Gastroesophageal sphincter (tissue), 4 donors: ENCODE measurements at places on chromosomes 12 and 14. TPM values are rescaled to one million over a fixed set of nuclear protein-coding genes. Genes with fewer than 3 reads are reported as not detected.

- ATAC-seq = no peak
These were observed 1666.7 kb upstream of the FLRT2 start for GRCh38 chr14:83863042-83863774.

DNA sequence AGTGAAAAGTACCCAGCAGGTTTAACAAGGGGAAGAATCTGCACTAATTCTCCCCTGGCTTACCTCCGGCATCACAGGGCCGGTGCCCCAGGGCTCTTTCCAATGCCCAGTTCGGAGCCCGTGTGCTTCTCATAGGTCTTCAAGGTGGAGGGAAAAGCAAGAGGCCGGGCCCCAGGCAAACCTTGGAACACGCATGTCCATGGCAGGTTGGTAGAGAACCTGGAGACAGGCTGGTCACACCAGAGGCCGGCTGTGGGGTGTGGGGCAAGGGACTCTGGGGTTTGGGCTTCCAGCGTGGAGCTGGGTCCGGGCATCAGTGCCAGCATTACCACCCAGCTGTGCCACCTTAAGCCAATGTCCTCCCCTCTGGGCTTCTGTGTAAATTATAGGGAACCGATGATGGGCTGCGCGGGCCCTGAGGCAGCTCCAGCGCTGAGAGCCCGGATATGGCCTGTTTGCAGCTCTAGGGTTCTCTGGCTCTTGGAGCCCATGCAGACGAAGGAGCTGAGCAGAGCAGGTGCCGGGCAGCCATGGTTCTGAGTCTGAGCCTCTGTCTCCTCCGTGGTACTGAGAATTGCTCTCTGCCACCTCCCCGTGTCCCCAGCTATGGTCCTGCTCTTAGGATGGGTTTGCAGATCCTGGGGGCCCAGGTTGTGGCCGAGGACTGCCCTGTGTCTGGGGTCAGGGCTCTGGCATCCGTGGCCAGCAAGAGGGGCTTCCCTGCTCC, 197.0 kb upstream of the C14orf180 start:
- no peak for ATAC-seq

DNA sequence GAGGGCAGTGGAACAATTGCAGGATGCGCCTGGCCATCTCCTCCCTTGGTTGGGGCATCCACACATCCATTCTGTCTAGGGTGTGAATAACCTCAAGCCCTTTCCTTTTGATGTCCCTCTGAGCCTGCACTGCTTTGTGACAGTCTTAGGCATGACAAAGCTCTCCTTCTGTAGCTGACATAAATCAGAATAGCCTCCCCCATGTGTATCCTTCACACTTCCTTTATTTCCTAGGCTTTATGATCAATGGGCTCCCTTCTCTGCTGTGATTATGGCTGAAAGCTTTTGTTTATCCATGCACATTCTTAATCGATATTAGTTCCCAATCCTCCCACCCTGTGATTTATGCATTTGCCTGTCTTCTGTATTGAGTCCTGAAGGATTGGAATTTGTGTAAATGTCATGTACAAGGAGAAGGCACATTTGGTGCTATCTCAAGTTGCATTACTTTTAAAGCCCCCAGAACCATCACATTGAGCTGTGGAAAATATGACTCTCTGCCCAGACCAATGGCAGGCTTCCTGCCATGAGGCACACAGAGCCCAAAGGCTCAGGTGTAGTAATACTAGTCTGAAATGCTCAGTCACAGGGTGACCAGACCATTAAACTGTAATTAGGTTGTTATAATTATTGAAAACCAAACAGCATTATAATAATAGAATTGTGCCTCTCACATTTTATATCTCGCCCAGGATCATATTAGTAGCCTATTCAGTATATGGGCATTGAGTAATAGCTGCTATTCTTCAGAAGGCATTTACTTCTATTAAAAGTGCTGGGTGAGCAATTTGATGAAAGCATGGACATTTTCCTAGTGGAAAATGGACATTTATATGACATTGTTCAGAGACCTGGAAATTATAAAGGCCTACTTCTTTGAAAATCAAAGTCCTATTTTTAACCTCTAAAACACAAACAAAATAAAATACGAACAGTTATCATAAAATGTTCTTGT, 14.0 kb downstream of the EMP1 start:
- no peak for ATAC-seq

DNA sequence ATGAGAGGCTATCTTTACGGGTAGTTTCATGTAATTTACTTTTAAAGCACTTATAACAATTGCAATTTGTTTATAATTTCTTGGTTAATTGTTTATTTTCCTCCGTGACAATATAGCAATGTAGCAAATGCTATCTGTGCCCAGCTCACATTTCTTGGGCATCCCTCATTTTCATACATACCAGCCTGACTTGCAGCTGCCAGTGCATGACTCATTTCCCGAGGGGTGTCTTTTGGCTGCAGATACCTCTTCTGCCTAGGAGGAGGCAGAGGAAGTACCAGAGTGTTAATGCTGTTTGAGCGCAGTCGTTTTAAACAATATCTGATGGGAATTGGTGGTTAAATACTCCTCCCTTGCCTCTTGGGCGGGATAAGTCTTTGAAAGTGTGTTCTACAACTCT, 104.2 kb upstream of the ABCD2 start:
- no peak for ATAC-seq

GRCh38 chr12:3881281-3881950, 8.2 kb upstream of the PARP11 start:
- no peak for ATAC-seq

GRCh38 chr12:105319691-105320209, 10.7 kb upstream of the C12orf75 start:
- no peak for ATAC-seq

DNA sequence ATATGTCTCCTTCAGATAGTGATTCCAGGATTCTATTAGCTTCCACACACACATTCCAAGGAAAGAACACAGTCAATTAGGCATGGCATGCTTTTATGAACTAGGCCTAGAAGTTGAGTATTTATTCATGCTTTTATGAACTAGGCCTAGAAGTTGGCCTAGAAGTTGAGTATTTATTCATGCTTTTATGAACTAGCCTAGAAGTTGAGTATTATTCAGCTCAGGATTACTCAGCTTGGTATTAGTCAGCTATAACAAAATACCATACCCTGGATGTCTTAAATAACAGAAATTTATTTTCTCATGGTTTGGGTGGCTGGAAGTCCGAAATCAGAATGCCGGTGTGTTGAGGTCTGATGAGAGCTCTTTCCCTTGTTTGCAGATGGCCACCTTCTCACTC, 442.7 kb upstream of the FLRT2 start:
- no peak for ATAC-seq

GRCh38 chr12:76374386-76375020, 26.3 kb upstream of the BBS10 start:
- ATAC-seq = no peak

DNA sequence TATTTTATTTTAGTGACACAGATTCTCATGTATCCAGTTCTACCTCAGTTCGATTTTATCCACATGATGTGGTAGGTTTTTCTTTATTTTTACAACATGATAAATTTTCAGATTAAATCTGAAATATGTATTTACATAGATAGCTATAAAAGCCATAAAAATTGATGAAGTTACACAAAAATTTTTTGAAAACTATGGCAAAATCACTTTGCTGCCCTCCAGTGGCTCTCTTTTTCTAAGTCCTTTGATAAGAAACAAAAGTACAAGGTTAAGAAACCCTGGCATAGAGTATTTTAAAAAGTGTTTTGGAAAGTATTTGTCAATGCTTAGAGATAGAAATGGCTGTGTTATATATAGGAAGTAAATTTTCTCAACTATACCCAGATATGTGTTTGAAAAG, 104.2 kb downstream of the PCNX1 start:
- ATAC-seq = no peak

- ATAC-seq = no peak
These were observed 161.6 kb downstream of the PLCZ1 start for GRCh38 chr12:18576104-18576626.

DNA sequence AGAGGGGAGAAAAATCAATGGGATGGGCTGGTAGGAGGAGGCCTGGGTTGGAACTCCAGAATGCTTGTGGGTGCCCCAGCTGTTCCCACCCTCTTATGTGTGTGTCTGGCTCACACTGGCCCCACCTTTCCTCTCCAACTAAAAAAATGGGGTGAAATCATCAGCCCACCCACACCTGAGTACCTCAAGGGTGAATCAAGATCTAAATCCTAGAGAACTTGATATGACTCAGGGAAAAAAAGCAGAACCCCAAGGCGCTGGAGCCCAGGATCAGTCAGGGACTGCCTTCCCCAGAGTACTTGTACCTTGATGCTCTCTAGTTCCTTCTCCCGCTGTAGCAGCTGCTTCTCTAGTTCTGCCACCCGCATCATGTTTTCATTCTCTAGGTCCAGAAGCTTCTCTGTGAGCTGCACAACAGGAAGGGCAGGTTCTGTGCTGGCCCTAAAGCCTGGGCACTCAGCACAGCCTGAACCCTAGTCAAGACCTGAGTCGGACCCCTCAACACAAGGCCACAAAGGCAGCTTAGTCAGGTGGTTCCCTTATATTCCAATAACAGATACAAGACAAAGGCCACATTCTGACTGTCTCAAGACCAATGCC, 29.7 kb downstream of the PRPF40B start:
- ATAC-seq = no peak

PXN gene
- 67.6 TPM for total RNA-seq

ACTN1 gene
- total RNA-seq = 1,910 TPM

CCDC92 gene
- total RNA-seq = 38.4 TPM

FAM222A gene
- 1.2 TPM for total RNA-seq

TMPRSS12 gene
- not detected for total RNA-seq

METAP2 gene
- 77.4 TPM for total RNA-seq

BATF gene
- total RNA-seq = 16.8 TPM

BEGAIN gene
- 4.3 TPM for total RNA-seq
